ENCODE measurements at places on chromosomes 6 and 20.
A peak's percentile ranks its signal among the peaks of the same experiment; 100 is the strongest.

DNA sequence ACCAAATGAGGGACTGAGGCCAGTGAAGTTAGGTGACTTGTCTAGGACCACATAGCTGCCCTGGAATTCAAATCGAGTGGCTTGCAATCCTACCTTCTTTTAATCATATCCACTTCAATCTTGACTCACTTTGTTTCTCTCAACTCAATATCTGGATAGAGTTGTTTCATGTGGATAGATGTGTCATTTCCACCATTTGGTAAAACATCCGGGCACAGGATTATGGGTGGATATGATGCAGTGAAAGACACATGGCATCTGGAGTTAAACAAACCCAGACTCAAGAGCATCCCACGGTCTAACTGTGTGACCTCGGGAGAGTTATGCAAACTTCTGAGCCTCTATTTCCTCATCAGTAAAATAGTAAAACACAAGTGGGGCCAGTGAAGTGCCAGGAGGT, 103.6 kb upstream of the CNKSR3 start:
- DNase-seq = no peak

GRCh38 chr6:100721256-100721655, 159.9 kb downstream of the ASCC3 start:
- no peak for DNase-seq

- DNase-seq = no peak
These were observed 17.8 kb downstream of the TMEM30A start for GRCh38 chr6:75266716-75267291.

DNA sequence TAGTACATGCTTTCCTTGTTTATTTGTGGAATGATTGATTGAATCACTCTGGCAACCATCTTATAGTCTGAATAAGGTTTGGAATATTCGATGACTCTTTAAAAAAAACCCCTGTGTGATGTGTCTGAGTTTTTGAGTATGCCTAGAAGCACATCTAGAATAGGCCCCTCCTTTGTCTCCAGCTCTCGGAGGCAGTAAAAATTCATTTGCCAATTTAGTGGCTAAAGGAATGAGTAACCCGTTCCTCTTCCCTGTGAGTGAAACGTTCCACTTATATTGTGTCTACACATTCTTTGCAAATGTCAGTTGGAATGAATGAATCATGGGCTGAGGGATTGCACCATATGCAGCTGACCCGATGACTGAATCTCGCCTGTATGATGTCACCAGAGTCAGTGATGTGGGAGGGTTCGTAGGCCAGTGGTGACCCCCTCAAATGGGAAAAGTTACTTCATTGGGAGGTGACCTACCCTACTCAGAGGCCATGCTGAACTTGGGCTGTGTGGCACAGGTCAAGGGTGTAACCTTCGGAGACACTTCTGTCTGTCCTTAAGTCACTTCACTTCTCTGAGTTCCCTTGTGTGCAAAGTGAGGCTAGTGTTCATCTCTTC, 21.6 kb downstream of the MOCS3 start:
- DNase-seq = no peak

- no peak for DNase-seq
These were observed 661.3 kb downstream of the CD109 start for GRCh38 chr6:74357321-74357720.

DNA sequence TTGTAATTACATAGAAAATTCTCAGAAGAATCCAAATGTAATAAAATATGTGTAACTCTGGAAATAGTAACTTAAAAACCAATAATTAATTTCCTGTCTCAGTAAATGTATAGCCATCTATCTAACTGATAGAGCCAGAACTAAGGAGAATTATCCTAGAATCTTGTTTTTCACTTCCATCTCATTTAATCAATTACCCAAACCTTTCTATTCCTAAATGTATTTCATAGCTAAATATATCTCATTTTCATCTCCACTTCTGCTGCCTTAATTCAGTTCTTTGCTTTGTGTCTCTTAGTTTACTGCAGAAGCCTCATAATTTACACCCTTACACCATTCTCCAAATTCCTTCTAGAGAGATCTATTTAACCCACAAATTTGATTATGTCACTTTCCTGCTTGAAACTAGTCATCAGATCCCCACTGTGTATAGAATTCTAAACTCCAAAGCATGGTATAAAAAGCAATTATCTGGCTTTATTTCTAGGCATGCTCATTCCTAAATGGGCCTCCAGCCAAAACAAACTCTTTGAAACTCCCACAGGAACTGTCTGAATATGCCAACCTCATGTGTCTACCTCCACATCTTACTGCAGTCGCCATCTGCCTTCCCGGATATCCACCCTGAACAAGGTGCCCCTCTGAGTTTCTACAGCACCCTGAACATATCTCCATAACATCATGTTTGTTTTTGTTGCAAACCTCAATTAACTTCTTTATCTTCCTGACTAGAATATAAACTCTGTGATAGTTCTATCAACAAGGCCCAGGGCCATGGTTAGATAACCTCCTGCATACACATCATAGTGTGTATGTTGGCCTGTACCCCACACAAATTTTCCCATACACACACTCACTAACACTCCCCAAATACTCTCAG, 70.5 kb upstream of the ADTRP start:
- DNase-seq = no peak

- DNase-seq = no peak
These were observed 313.1 kb downstream of the LRFN2 start for GRCh38 chr6:40274058-40274457.

DNA sequence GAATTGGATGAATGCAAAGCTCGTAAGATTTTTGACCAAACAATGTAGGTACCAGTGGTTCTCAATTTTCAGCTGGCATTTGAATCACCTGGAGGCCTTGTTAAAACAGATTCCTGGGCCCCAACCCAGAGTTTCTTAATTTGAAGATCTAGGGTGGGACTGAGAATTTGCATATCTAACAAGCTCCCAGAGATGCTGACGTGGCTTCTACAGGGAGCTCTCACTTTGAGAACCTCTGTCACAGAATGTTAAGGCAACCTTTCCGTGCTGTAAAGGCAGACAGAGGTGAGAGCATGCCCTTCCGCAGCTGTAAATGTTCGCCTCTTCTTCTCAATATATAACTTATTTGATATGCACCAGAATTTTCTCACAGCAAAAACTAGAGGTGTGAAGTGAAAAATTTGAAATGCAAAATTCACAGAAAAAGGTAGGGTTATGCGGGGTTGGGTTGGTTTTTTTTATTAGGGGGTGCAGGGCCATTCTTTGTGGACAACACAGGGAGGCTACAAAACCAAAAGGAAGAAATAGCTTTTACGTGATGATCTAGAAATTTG, 69.4 kb downstream of the BMP2 start:
- DNase-seq = no peak

GRCh38 chr6:45591306-45591705, 213.6 kb upstream of the SUPT3H start:
- no peak for DNase-seq

DNA sequence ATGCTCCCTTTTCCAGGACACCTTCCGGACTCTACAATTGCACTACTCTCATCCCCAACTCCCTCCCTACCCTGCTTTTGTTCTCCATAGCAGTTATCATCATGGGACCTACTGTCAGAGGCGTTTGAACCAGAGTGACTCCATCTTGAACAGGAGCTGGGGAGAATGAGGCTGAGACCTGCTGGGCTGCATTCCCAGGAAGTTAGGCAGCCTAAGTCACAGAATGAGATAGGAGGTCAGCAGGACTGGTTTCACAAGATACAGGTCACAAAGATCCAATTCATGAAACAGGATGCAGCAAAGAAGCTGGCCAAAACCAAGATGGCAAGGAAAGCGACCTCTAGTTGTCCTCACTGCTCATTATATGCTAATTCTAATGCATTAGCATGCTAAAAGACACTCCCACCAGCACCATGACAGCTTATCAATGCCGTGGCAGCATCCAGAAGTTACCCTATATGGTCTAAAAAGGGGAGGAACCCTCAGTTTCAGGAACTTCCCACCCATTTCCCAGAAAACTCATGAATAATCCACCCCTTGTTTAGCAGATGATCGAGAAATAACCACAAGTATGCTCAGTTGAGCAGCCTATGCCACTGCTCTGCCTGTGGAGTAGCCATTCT, 15.6 kb downstream of the SLC13A3 start:
- DNase-seq = no peak

DNA sequence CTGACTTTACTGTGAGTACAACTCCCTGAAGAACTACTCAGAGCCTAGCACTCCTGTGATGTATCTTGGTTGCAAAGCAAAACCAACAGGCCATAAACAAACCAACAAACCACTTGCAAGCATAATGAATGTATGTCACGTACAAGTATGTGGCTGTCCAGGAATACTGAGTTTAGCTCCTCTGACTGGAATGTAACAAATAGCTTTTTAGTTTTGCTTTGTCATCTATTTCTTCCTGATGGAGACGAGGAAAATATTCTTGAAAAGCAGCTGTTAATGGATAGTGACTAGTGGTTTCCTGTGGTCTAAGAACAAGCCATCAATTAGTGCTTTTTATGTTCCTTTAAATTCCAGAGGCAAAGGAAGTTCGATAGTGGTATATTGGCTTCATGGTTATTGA, 101.9 kb upstream of the LY86 start:
- no peak for DNase-seq

DNA sequence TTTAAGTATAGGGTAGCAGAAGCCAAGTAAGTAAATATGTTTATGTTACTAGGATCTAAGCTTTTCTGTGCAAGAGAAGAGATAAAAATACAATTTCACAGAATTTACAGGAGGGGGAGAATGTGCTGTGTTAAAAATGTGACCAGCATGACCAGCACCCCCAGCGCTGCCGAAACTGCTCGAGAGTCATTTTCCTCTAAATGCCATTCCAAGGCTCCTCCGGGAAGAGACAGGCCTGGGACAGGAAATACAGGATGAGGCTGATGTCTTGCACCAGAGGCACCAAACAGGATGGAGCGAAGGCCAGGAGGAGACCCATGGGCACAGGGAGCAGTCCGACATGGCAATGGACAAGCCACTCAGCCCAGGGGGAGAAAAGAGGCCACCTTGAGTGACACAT, 21.1 kb downstream of the TAF4 start:
- no peak for DNase-seq

GRCh38 chr6:116073765-116074440, 13.2 kb upstream of the FRK start:
- no peak for DNase-seq

- no peak for DNase-seq
These were observed 37.0 kb downstream of the SYTL3 start for GRCh38 chr6:158686791-158687381.

GRCh38 chr6:118843685-118844390, 50.1 kb upstream of the ASF1A start:
- no peak for DNase-seq

GRCh38 chr20:12113468-12114371, 196.0 kb downstream of the BTBD3 start:
- DNase-seq = peak; percentile 36

DNA sequence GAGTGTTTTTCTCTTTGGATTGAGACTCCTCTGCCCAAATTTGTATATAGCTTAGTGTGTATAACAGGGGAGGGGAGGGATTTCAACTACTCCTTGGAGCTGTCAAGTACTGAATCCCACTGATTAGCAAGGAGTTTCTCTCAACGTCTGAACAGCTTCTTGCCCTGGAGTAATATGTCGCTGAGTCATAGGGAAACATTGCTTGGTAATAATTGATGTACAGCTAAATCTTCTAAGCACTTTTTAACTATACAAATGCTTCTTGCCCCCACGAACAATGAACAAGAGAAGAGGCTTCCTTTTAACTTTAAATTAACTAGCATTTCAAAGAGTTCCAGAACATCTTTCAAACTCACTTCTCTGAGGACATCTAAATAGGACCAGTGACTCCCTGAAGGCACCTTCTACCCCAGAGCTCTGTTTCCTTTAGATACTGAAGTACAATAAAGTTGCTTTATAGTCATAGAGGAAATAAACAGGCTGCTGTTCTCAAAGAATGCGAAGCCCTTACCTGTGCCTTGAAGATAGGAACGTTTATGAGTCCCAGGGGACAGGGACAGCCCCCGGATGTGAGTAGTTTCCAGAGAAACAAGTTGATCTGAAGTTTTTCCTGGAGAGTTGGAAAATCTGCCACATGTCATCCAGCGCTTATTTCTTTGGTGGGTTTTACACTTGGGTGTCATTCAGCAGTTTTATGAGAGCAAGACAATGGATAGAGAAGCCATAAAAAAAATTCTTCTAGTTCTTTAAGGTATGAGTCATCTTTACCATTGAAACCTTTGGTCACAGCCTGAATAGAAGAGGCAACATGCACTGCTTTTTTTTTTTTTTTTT, 462.5 kb upstream of the BTBD3 start:
- no peak for DNase-seq

GRCh38 chr6:73560182-73560732, 39.4 kb upstream of the EEF1A1 start:
- DNase-seq = no peak

DNA sequence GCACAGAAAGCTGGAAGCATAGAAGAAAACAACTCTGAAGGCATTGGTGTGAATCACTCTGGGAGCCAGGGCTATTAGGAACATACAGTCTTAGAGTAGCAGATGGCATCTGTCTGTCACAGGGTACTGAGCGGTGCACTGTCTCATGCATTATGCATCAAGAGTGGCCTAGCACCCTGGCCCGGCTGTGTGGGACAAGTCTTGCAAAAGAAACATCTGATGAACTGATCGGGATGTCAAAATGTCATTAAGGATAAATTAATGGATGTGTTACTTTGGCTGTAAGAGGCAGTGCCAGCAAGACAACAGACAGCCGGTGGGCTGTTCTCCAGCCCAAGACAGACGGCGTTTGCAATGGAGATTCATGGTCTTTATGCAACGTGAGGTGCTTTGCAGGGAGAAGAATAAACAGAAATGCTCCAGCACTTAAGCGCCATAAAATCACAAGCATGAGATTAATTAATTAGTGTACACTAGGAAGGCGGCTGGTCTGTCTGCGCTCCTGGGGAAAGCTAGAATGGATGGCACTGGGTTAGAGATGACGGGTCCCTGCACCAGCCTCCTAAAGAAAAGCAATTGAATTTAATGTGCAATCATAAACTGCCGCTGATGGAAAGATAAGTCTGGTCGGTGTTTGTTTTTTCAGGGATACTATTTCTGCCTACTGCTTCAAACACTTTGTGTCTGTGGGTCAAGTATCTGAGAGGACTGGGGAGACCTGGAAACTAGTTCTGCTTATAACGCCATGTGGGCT, 600.6 kb upstream of the CHD6 start:
- no peak for DNase-seq

- DNase-seq = no peak
These were observed 289.4 kb downstream of the THBS2 start for GRCh38 chr6:168964138-168964835.

DNA sequence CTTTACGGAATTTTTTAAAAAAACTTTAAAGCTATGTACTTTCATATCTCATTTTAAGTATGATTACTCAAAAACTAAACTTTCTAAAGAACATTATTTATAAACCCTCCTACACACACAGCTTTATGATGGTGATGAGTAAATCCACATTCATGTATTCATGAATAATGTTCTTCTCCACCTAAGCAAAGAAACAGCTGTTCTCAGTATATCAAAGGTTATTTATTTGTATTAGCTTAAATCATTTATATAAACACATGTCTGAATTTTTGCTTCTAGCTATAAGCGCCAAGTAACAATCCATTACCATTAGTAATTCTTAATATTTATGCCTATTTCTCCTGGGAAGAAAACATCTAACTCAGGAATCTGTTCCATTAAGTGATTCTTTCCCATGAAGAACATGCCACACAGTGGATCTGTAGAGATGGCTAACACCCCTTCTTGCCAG, 63.3 kb downstream of the SMLR1 start:
- DNase-seq = no peak

GRCh38 chr6:80330961-80331360, 224.5 kb downstream of the BCKDHB start:
- no peak for DNase-seq

GRCh38 chr6:35419417-35419816, 32.7 kb upstream of the FANCE start:
- DNase-seq = no peak
